ENCODE measurements at places on chromosomes 12 and 14. TPM values are rescaled to one million over a fixed set of nuclear protein-coding genes. Genes with fewer than 3 reads are reported as not detected.

GRCh38 chr12:46815809-46816208, 10.0 kb downstream of the SLC38A4 start:
- H3K4me1 ChIP-seq: peaks cover 3% of the 10 kb centered on the region
- no peaks in the 10 kb centered on the region for H3K27me3 ChIP-seq
- no peak overlapping the region for H3K27ac ChIP-seq

- H3K4me1 ChIP-seq: peaks cover 5% of the 10 kb centered on the region
- no peaks in the 10 kb centered on the region for H3K36me3 ChIP-seq
- DNase-seq: no peak
- no peak overlapping the region for H3K4me3 ChIP-seq
- no peak overlapping the region for H3K27ac ChIP-seq
- H3K27me3 ChIP-seq: no peaks in the 10 kb centered on the region
These were observed 91.6 kb upstream of the BTG1 start for GRCh38 chr12:92237262-92237661.

- H3K4me3 ChIP-seq: no peak overlapping the region
- no peak for DNase-seq
- H3K27ac ChIP-seq: peak overlapping the region; percentile 79
- no peaks in the 10 kb centered on the region for H3K27me3 ChIP-seq
- peaks cover 98% of the 10 kb centered on the region for H3K4me1 ChIP-seq
These were observed 2.2 kb downstream of the GPR132 start for GRCh38 chr14:105063056-105063455.

- H3K4me1 ChIP-seq: no peaks in the 10 kb centered on the region
- H3K27me3 ChIP-seq: no peaks in the 10 kb centered on the region
- peak; percentile 71 for DNase-seq
- no peaks in the 10 kb centered on the region for H3K36me3 ChIP-seq
- no peak overlapping the region for H3K27ac ChIP-seq
These were observed 133.5 kb downstream of the KCNK10 start for GRCh38 chr14:88189417-88190191.

GRCh38 chr14:52356025-52356424, 41.9 kb downstream of the PTGER2 start:
- peaks cover 22% of the 10 kb centered on the region for H3K4me1 ChIP-seq
- H3K36me3 ChIP-seq: no peaks in the 10 kb centered on the region

The OLR1 gene
- 3.1 TPM for total RNA-seq
